Thymus (tissue), 14 donors: ENCODE measurements at places on chromosomes 16 and 17. TPM values are rescaled to one million over a fixed set of nuclear protein-coding genes. Genes with fewer than 3 reads are reported as not detected.

GRCh38 chr17:8630227-8630801 lies at the start of gene MYH10:
Gene MYH10 (minus strand): TSS chr17:8630725. CDS start chr17:8623246, 7,479 bp downstream.
- H3K27ac ChIP-seq, result peak within 1 kb of the TSS; percentile 32
- peaks cover 64% of the 10 kb centered on the region for H3K27me3 ChIP-seq
- no peak for DNase-seq
- no peaks in the 10 kb centered on the region for H3K36me3 ChIP-seq
- peaks cover 9% of the 10 kb centered on the region for H3K4me1 ChIP-seq

Gene TNFSF13
- total RNA-seq, result 6.4 TPM

- no peaks in the 10 kb centered on the region for H3K36me3 ChIP-seq
- no peak for DNase-seq
- H3K27me3 ChIP-seq, result no peaks in the 10 kb centered on the region
- H3K4me1 ChIP-seq, result no peaks in the 10 kb centered on the region
- H3K4me3 ChIP-seq, result no peak overlapping the region
Observed at GRCh38 chr16:12941896-12942295, 40.5 kb downstream of the SHISA9 start.

GRCh38 chr16:50697881-50698767 lies 4.7 kb downstream of the NOD2 start:
- no peaks in the 10 kb centered on the region for H3K4me1 ChIP-seq
- no peak overlapping the region for H3K4me3 ChIP-seq
- no peak overlapping the region for H3K27ac ChIP-seq
- DNase-seq, result no peak
- H3K27me3 ChIP-seq, result peaks cover 12% of the 10 kb centered on the region

- H3K4me1 ChIP-seq, result peaks cover 2% of the 10 kb centered on the region
- no peak overlapping the region for H3K4me3 ChIP-seq
- H3K27me3 ChIP-seq, result no peaks in the 10 kb centered on the region
- DNase-seq, result no peak
- no peak overlapping the region for H3K27ac ChIP-seq
Observed at GRCh38 chr16:12124742-12125141, 148.2 kb downstream of the SNX29 start.
